Activated naive CD4-positive, alpha-beta T cell treated with anti-CD3 and anti-CD28 coated beads, Interleukin-2, amount 50 U/mL, for 72 hours (primary cell): ENCODE measurements at places on chromosomes 11 and 22.

DNA sequence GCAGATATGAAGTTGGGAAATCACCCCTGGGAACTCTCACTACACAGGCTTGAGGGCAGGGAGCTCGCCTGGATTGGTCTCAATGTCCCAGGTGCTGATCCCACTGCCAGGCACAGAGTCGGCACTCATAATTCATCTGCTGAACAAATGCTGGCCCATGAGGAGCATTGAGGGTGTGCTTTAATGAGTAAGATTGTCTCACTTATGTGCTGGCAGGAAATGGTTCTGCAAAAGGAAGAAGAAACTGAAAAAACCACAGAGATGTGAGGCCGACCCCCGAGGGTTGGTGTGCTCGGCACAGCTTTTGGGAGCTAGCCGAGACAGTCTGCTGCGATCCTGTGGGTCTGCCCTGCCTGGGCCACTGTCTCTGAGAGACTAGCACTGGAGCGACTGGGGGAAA is 9.4 kb downstream of the PLAAT2 start:
- peak; percentile 47 for DNase-seq

GRCh38 chr11:69243496-69244200 is 50.3 kb upstream of the MYEOV start:
- DNase-seq: no peak

GRCh38 chr22:36787204-36787988 is 11.5 kb upstream of the IFT27 start:
- no peak for DNase-seq

GRCh38 chr22:31346733-31347250 is 646 bp upstream of the PATZ1 start:
- DNase-seq: peak; percentile 39

- DNase-seq: no peak
These were observed 179.7 kb downstream of the RRAS2 start for GRCh38 chr11:14179116-14179820.

GRCh38 chr11:86523738-86524619 is 148.4 kb downstream of the ME3 start:
- DNase-seq: no peak
